ENCODE measurements at places on chromosomes 16 and 17.

GRCh38 chr17:56699186-56699894 lies 105.8 kb downstream of the NOG start:
- no peak for DNase-seq

- DNase-seq, result no peak
Observed at GRCh38 chr16:68866933-68867332, 23.6 kb downstream of the TANGO6 start.

- DNase-seq, result no peak
Observed at GRCh38 chr17:13475574-13476223, 126.0 kb downstream of the HS3ST3A1 start.

- DNase-seq, result no peak
Observed at GRCh38 chr17:79935197-79935885, 96.1 kb upstream of the CBX4 start.

GRCh38 chr17:13702266-13702665 lies 100.5 kb upstream of the HS3ST3A1 start:
- no peak for DNase-seq

DNA sequence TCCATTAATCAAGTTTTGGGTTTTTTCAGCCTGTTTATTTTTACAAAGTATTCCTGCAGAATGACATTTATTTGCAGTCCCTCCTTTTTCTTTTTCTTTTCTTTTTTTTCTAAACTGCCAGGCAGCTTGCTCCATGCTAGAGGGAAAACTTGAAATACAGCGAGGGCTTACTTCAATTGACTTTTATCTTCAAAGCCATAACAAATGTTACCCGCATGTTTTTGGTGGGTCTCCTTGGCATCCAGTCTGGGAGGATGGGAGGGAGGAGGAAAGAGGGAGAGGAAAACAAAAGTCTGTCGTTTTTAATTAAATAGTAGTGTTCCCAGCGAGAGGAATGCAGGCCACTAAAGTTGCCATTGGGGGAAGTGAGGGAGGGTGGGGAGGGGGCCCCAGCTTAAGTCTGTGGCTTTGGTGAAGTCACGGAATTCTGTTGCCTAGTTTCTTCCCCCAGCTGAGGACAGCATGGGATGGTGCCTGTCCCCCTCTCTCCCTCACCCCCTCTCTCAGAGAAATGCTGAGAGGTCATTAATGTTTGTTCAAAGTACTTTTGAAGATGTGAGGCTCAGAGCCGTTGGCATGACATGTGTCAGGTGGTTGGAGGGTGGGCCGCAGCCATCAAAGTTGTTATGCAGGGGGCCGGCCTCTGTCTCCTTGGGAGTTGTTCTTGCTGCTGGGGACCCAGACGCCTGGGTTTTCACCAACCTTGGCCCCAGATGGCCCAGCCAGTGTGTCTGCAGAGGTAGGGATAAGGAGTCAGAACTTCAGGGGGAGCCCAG lies 2.9 kb downstream of the NKD1 start:
- no peak for DNase-seq

DNA sequence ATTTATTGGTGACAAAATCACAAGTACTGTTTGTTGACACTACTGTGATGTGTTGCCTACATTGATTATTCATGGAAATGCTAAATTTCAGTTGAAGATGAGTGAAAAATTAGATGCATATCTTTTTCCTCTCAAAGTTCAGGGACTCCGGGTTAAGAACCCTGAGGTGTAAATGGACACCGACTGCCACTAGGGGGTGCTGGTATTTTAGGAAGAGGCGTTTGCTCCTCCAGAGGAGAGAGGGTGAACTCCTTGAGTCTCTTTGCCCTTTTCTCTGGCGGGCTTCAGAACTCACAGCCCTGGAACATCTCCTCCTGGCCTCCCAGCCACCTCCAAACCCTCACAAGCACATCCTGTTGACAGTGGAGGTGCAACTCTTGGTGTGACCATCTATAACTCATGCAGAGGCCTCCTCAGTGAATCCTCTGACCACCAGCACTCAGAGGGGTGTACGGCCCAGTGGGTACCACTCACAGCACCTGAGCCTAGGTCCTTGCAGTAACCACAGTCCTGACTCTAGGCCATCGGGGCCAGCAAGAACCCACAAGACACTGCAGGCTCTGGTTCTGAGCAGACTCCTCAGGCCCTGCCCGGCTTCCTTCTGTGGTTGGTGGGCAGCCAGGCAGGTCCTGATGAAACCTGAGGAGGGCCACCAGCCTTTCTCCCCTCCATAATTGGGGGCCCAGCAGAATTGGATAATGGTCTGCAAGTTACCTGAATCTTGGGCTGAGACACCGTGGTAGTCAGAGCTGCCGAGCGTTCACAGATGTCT lies 26.2 kb upstream of the PIK3R5 start:
- DNase-seq, result peak; percentile 77

DNA sequence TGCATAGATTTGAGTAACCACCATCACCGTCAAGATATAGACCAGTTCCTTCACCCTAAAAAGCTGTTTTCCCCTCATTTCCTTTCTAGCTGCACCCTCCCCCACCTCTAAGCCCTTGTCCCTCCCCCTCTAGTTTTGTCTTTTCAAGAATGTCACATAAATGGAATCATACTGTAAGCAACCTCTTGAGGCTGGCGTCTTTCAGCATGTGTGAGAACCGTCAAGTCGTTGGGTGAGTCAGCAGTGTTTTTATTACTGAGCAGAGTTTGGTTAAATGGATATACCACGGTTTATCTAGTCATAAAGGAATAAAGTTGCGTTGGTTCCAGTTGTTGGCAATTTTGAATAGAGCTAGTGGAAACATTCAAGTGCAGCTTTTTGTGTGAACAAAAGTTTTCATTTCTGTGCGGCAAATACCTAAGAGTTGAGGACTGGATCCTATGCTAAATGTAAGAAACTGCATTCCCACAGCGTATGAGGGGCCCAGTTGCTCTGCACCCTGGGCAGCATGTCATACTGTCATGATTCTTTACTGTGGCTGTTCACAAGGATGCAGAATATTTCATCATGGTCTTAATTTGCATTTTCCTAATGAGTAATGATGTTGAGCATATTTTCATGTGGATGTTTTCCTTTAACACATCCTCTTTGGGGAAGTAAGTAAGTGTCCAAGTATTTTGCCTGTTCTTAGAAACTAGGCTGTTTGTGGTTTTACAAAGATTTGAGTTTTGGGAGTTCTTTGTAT lies 264.3 kb downstream of the CPPED1 start:
- DNase-seq, result no peak

DNA sequence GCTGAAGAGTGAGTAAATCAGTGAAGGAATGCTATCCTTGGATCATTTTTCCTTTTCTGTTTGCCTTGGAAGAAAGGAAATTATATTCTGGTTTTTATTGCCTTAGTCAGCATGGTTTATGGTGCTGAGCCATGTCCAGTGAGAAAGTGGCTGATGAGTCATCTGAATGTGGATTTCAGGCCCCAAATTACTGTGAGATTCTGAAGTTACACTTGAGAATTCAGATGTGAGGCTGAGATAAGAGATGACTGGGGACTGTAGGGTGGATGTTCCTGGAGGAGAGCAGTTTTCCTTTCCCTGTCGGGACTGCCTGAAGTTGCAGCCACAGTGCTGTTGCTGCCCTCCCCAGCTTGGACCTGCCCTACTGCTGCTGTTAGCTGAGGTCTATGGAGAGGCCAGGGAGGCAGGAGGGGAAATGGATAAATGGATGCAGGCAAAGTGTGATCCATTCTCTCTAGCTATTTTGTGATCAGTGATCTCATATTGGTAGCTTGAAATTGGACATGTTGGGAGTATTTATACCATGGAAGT lies 4.2 kb upstream of the MAP3K14 start:
- no peak for DNase-seq

DNA sequence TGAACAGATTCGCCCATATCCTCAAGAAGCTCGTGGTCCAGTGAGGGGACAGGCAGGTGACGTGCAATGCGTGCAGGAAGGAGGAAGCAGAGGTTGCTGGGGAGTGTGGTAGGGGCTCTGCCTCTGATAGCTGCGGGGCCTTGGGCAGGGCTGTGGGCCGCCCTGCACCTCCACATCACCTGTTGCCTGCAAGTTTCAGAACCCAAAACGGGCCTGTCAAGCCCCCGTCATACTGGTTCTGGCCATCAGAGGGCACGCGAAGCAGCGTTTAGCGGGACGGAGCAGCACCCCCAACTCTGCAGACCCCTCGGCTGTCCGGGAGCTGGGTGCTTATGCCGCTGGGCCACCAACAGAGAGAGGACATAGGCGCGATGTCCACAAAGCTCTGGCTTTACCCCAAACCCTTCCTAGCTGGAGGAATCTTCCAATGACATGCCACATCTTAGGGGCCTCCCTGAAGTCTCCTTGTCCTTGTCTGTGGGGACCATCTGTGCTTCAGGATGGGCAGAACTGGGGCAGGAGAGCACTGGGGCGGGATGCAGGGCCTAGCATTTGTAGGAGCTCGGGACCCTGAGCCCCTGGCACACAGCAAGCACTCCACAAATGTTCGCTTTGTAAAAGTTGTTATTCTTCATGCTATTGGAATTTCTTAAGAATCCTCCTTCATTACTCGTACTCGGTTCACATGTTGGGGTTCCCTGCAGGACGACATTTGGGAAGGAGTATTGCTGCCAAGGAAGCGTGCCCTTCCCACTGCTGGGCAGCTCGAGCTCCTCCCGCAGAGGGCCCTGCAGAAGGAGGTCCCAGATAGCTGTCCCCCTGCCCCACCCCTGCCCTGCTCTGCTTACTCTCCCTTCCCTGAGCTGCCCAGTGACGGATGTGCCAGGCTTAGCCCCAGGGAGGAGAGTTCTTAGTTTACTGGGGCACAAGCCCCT lies 64.3 kb downstream of the CNGB1 start:
- DNase-seq, result peak; percentile 8

- DNase-seq, result peak; percentile 24
Observed at GRCh38 chr17:64736804-64737492, 74.8 kb upstream of the SMURF2 start.

DNA sequence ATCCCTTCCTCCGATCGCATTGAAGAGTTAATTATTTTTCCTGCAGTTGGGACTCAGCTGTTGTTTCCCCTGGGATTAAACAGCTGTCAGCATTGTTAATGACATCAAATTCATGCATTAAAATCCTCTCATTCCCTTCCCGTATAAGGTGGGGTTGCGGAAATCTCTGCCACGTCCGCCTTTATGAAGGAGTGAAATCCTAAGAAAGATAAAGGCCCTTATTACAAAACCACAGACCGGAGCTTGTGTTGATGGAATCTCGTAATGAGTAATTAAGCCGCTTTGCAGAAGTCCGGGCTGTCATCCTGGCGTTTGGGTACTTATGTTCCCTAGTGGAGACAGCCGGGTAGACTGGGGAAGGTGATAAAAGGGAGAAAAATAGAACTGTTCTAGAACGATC lies 627.6 kb downstream of the MAF start:
- no peak for DNase-seq

- DNase-seq, result no peak
Observed at GRCh38 chr16:27498916-27499658, 50.6 kb downstream of the GTF3C1 start.

GRCh38 chr17:57221366-57222350 lies 34.7 kb upstream of the MSI2 start:
- DNase-seq, result no peak

DNA sequence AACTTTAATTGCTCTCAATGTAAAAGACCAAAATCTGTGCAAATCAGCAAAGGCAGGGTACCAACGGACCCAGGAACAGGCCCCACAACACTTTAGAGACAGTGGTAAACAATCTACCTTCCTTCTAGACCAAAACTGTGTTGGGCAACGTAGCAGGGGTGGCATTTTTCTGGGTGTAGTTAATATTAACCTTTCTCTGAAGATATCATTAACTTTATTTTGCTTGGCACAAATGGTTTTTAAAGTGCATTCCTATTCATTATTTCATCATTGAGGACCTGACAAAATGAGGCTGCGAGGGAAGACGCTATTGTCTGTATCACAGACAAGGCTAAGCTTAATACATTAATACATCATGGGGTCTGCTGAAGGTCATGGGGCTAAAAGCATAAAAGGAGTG lies 37.9 kb upstream of the TRAP1 start:
- no peak for DNase-seq

GRCh38 chr17:19610311-19610710 lies 38.2 kb upstream of the ALDH3A2 start:
- DNase-seq, result no peak
